ENCODE measurements at places on chromosomes 2 and 18.

DNA sequence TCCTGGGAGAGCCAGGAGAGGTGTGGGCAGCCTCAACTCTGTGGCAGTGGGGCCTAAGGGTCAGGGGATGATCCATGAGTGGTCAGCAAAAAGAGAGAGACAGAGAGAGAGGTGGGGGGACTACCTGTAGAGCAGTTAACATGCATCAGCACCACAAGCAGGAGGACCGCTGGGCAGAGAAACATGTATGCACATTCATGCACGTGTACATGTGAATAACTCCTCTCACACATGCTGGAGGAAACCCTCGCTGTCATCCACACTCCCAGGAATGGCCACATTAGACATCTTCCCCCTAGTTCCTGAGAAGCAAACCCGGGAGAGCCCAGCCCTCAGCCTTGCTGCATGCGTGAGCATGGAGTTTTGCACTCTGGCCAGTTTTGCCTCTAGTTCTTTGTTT is 166.1 kb downstream of the SMAD7 start:
- DNase-seq = no peak

DNA sequence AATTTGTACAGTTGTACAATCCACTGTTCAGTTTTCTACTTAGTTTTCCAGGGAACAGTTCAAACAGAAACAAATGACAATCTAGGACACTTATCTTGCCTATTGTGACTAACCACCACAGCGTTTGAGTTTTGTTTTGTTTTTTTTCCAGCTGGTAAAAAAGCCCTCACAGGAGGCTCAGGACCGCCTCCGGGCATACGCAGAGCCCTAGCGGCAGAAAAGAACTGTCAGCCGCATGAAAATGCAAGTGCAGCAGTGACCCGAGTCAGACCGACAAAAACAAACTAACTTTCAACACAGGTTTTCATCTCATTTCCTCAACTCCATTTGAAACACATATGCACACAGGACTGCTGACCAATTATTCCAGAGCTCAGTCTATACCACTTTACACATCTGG is 68.6 kb downstream of the STEAP3 start:
- DNase-seq = no peak

GRCh38 chr2:17593841-17594491 is 53.5 kb downstream of the VSNL1 start:
- no peak for DNase-seq

- no peak for DNase-seq
Measured at GRCh38 chr2:10482460-10482859, 34.3 kb upstream of the ODC1 start.

- no peak for DNase-seq
Measured at GRCh38 chr2:216583606-216584005, 49.6 kb upstream of the IGFBP2 start.
